ENCODE measurements at places on chromosomes 5 and 9. TPM values are rescaled to one million over a fixed set of nuclear protein-coding genes. Genes with fewer than 3 reads are reported as not detected.

Gene AJM1
- total RNA-seq, result 31.5 TPM

Gene ABLIM3
- total RNA-seq, result 2.4 TPM

GRCh38 chr5:31362931-31363568 lies 168.8 kb downstream of the DROSHA start:
- H3K27me3 ChIP-seq, result no peaks in the 10 kb centered on the region
- H3K36me3 ChIP-seq, result no peaks in the 10 kb centered on the region
- no peaks in the 10 kb centered on the region for H3K4me1 ChIP-seq
- no peak for DNase-seq
- no peak overlapping the region for H3K4me3 ChIP-seq

GRCh38 chr9:101443364-101443771 lies 7.8 kb upstream of the ALDOB start:
- H3K4me3 ChIP-seq, result no peak overlapping the region
- no peak overlapping the region for H3K27ac ChIP-seq
- no peaks in the 10 kb centered on the region for H3K4me1 ChIP-seq
- H3K36me3 ChIP-seq, result no peaks in the 10 kb centered on the region
- no peak for DNase-seq

DNA sequence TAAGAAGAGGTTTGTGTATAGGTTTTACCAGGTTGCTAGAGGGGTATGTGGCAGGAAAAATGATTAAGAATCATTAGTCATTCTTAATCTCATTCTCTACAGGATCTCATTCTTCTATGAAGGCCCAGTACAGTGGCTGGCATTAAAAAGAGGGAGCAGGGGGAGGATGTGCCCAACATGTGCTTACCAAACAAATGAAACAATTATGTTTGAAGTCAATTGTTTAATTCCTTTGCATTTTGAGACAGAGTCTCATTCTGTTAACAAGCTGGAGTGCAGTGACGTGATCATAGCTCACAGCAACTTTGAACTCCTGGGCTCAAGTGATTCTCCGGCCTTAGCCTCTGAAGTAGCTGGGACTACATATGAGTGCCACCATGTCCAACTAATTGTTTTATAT lies 23.0 kb downstream of the FNIP1 start:
- H3K4me3 ChIP-seq, result no peak overlapping the region
- H3K36me3 ChIP-seq, result no peaks in the 10 kb centered on the region
- no peak overlapping the region for H3K27ac ChIP-seq
- H3K27me3 ChIP-seq, result no peaks in the 10 kb centered on the region

DNA sequence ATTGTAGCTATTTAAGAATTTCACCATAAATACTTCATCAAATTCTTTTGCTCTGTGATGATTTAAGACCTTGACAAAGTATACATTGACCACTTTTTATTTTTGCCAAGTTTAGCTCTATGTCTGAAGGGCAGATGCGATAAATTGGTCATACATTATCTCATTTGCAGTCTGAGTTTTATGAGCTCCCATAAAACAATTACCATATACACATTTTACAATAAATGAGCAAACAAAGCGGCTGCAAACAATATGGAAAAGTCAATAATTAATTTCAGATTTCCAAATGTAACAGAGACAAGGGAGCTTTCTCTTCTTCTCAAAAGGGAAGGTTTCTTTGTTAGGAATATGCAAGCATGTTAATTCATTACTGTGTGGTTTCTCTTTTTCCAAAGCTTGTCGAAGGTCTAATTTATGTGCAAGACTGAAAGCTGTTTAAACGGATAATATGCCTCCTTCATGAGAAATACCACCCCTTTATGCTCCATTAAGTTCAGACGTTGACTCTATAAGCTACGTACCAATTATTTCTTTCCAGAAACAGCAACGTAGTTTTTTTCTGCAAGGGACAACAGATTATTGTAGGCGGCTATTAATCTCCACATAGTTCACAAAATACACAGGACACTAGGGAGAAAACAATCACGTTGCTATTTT lies 7.0 kb upstream of the IZUMO3 start:
- DNase-seq, result no peak
- no peaks in the 10 kb centered on the region for H3K27me3 ChIP-seq
- H3K4me1 ChIP-seq, result no peaks in the 10 kb centered on the region
- no peak overlapping the region for H3K27ac ChIP-seq
